CD4-positive, alpha-beta T cell (primary cell): ENCODE measurements at places on chromosomes 2 and 18.

GRCh38 chr2:63788071-63788470 is 53.6 kb upstream of the UGP2 start:
- no peak for DNase-seq

GRCh38 chr2:118145806-118146205 is 57.5 kb downstream of the INSIG2 start:
- no peak for DNase-seq

DNA sequence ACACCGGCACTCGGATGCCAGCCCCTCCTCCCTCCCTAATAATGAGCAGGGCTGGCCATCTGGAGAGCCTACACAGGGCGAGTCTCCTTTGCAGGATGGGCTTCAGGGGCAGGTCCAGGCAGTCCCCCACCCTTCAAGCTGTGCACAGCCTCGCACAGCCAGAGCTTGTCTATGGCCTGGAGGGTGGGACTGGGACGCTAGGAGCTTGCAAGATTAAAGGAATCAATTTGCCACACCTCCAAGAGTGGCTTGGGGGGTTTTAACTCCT is 43.9 kb upstream of the OTOF start:
- no peak for DNase-seq

DNA sequence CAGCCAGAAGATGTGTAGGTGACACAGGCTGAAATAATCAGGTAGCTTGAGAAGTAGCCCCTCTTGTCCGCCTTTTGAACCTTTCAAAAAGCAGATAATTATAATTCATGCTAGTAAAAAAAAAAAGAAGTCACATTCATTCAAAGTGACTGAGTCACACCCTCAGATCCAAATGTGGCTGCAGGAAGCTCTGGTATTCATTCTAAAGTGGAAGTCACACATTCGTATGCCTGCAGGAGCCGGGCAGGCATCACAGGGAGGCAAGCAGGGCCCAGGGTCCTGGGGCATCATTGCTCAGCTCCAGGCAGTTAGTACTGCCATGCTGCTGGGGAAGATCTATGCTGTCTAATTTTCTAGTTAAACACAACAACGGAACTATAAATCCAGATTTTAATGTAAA is 21.7 kb upstream of the RAB11FIP5 start:
- no peak for DNase-seq

GRCh38 chr2:133787207-133787606 is 218.9 kb upstream of the NCKAP5 start:
- DNase-seq, result no peak

DNA sequence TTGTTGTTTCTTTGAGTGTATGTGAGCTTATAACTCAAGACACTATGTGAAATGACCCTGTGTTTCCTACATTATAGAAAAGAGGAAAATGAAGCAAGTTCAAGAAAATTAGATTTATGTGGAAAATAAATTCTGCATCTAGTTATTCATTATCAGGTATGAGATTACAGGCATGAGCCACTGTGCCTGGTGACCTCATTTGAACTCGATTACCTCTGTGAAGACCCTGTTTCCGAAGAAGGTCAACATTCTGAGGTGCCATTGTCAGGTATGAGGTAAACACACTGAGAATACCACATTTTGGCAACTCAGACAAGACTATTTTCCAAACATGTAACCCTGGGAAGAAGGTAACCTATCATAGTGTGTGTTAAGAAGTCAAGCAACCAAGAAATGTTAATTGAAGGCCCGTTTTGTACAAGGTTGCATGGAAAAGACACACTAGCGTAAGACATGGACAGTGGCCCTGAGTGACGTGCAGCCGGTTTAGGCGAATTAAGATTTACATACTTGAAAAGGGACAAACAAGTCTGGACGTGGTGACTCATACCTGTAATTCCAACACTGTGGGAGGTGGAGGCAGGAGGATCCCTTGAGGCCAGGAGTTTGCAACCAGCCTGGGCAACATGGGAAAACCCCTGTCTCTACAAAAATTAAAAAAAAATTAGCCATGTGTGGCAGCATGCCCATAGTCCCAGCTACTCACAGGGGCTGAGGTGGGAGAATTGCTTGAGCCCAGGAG is 186.6 kb downstream of the NEDD4L start:
- DNase-seq, result no peak

- DNase-seq, result no peak
These were observed 106.0 kb downstream of the MC4R start for GRCh38 chr18:60266558-60266957.

DNA sequence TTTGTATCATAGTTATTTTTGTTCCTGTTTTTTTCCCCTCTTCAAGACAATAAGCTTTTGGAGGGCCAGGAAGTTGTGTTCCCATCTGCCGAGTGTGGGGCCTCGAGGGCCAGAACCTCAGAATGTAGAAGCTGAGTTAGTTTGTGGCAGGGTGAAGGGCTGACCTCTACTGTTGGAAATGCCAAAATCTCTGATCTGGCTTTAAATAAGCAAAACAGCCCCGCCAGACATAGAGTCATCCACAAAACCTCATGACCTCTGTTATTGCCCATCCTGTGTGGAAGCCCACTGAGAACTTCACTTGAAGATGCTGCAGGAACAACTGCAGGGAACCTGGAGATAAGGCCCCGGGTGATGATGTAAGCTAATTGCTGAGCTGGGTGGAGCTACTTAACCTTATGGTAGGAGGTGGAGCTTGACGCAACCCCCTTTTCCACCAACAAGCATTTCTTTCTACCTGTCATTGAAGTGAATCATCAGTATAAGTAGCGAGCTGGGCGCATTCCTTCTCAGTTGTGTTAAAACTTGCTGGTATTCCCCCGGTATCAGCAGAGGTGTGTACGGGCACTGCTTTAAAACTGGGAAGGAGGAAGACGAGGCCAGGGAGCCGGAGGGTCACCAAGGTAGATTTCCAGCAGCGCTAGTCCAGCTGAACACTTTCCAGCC is 177.2 kb downstream of the NEDD4L start:
- DNase-seq, result no peak

- DNase-seq, result peak; percentile 23
These were observed 303.6 kb upstream of the ID2 start for GRCh38 chr2:8378016-8378810.

- DNase-seq, result peak; percentile 39
These were observed 31.5 kb downstream of the TRABD2A start for GRCh38 chr2:84849271-84849952.

GRCh38 chr2:38149531-38149930 is 73.6 kb upstream of the CYP1B1 start:
- no peak for DNase-seq

- DNase-seq, result no peak
These were observed 231.9 kb downstream of the DYSF start for GRCh38 chr2:71685073-71685848.

DNA sequence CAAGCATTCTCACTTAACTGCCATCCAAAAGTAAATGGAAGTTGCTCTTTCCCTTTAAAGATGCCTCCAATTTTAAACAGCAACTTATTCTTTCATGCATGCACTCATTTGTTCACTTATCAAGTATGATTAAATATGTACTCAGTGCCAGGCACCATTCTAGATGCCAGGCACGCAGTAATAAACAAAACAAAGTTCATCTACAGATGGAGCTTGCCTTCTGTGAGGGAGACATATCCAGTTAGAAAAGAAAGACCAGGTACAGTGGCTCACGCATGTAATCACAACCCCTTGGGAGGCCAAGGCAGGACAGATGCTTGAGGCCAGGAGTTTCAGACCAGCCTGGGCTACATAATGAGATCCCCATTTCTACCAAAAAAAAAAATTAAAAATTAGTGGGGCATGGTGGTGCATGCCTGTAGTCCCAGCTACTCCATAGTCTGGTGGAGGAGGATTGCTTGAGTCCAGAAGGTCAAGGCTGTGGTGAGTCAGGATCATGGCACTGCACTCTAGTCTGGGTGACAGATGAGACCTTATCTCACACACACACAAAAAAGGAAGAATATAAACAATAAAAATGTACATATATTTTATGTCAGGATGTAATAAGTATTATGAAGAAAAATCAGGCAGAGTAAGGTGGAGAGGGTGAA is 19.2 kb upstream of the CCDC141 start:
- DNase-seq, result no peak

- no peak for DNase-seq
These were observed 95.7 kb upstream of the HS6ST1 start for GRCh38 chr2:128414351-128414750.

DNA sequence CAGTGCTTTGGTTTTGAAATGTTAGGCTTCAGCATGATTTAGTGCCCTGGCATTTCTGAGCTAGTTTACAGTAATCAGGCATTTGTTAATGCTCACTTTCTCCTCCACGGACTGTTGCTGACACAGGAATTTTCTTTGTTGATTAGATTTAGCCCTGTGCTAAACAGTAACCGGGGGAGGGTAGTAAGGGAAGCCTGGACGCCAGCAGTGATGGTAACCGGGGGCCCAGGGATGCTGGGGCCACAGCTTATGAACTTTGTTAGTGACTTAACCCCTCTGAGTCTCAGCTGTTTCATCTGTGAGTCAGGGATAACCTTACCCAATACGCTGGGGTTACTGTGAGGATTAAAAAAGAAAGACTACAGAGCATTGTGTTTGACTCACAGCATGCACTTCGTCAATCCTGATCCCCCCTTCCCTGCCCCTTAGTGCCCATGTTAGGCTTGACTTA is 33.5 kb downstream of the KLHL29 start:
- no peak for DNase-seq

DNA sequence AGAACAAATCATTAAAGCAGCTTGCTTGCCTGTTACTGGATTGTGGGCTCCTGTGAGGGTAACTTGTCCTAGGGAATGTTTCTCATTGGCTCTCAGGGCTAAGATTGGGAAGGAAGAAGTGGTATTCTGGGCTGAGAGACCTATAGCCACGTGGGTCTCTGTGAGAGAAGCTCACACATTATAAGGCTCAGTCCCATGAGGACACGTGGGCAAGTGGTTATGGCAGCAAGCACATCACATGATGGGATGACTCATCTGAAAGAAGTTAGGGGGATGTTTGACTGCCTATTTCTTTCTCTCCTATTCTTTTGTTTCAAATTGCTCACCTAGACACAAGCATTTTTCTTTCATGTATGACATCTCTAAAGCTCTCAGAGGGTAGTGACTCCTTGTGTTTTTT is 418.0 kb upstream of the ST6GAL2 start:
- no peak for DNase-seq

GRCh38 chr2:237900891-237901831 is 41.7 kb downstream of the RAMP1 start:
- DNase-seq, result no peak

DNA sequence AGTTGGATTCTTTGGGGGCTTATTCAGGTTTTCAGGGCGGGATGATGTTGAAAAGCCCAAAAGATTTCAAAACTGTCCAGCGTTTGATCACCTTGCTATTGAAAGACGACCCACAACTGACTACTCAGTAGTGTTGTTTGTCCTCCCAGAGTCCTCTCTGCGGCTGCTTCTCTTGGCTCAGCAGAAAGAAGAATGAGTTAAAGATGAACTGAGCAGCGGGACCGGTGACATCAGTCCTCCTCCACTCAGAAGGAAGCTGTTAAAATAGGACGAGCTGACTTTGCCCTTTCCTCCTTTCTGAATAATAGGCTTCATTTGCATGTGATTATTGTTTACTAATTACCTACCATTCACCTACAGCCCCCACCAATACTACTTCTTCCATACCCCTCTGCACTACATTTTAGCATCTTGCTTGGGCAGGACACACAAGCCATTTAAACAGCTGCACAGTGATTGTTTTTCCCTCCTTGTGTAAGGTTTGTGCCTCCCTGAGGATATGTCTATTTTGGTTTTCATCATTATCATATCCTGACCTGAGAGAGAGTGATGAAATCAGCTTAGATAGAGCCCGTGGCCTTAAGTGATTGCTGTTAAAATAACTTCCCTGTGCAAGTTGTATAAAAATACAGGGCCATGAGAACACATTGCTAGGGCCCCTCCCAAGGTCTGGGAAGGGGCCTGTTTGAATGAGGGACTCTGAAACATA is 261.8 kb downstream of the FHOD3 start:
- DNase-seq, result no peak

DNA sequence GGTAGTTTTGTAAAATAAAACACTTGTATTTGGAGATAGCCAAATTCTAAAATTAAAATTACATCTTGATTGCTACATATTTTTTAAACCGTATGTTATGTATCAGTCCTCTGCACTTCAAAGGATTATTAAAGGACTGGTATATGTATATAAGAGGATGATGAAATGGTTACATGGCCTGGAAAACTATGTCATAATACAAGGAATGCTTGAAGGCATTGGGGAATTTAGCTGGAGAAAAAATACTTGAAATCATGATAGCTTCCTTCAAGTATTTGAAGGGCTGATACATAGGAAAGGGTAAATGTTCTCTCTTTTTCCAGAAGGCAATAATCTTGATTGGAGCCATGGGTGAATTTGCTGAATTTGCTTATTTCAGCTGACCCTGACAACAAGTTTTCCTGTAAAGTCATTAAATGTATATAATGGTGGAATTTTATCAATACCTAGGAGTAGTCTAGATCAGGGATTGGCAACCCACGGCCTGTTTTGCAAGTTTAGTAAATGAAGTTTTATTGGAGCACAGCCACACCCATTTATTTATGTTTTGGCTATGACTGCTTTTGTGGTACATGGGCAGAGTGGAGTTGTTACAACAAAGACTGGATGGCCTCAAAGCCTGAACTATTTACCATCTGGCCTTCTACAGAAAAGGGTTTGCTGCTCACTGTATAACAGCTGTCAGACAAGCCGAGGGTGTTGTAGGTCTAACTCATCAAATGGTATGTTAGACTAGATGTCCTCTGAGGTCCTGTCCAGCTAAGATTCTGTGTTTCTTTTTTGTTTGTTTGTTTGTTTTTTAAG is 34.4 kb downstream of the ACYP2 start:
- no peak for DNase-seq

- no peak for DNase-seq
These were observed 2.3 kb downstream of the ATP6V1B1 start for GRCh38 chr2:70937866-70938585.

- DNase-seq, result no peak
These were observed 192.2 kb upstream of the HS6ST1 start for GRCh38 chr2:128510701-128511397.

DNA sequence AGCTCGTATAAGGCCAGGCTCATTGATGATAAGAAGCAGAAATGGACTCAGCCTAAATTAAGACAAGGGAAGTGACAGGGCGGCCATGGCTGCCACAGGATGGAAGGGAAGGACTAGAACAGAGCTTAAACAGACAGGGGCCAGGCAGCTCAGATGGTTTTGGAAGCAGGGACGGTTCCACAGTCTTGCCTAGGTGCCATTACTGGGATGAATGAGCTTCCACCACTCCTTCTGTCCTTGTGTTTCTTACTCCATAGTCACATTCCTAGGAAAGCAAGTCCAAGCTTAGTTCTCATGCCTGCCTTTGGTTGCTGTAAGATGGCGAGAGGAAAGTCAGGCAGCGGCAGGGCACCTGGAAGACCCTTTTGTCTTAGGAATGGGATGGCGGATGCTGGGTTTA is 11.9 kb downstream of the GNLY start:
- DNase-seq, result no peak

DNA sequence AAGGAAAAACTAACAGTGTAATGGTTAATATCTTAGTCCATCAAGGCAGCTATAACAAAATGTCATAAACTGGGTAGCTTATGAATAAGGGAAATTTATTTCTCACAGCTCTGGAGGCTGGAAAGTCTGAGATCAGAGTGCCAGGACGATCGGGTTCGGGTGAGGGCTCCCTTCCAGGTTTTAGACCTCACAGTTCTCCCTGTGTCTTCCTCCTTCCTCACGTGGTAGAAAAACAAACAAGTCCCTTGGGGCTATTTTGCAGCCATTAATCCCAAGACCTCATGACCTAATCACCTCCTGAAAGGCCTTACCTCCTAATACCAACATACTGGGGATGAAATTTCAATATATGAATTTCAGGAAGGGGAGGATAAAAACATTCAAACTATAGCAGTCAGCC is 455.9 kb downstream of the CNTNAP5 start:
- no peak for DNase-seq
